ENCODE measurements at places on chromosomes 16 and 17.

GRCh38 chr17:72882426-72882825 lies 210.1 kb downstream of the SLC39A11 start:
- DNase-seq: no peak

DNA sequence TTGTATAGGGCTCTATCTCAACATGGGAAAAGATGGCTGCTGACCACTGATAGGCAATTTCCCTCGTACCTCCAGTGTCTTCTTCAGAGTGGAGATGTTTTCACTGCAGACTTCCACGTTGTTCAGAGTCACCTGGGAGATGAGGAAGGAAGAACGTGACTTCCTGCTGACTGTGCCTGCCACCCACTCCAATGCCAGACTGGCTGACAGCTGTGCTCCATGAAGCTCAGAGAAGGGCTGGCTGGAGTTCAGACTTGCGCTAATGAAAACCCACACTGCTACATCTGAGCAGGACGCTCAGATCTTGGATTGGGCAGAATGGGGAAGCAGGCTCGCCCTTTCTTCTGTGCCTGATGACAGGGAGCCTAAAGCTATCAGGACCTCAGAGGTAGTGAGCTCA lies 33.1 kb downstream of the COG4 start:
- no peak for DNase-seq

DNA sequence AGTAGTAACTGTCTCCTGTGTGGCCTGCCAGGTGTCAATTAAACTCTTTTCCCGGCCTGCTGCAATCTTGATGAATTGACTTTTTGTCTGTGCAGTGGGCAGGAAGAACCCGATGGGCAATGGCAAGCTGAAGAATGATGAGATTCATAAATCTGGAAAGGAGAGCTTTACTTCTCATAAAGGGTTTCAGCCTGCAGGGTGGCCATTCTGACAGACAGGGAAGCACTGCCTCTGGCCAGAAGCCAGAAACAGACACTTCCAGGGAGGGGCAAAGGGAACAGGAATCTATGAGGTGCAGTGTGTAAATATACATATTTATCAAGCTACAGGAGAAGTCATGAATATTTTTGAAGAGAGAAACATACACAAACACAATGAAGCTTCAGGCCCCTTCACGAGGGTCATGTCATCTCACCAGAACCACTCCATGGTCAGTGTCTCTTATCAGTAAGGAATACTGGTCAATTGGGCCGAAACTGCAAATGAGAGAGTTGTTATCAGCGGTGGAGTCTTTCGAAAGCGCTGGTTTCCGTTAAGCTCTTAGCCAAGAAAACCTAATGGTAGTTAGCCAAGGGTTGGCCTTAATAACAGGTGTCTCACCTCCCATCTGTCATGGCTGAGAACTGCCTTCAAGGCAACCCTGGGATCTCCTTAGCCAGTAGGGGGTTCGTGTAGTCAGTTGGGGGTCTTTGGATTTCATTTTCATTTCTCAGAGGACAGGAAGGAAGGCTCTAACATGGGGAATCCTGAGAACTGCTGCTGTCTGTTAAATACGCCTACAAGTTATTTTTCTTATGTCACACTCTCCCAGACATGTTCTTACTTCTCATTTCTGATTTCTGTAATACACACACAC lies 1.2 kb upstream of the NARF start:
- DNase-seq: no peak

- peak; percentile 35 for DNase-seq
These were observed 46.3 kb downstream of the SNX11 start for GRCh38 chr17:48153691-48154358.

DNA sequence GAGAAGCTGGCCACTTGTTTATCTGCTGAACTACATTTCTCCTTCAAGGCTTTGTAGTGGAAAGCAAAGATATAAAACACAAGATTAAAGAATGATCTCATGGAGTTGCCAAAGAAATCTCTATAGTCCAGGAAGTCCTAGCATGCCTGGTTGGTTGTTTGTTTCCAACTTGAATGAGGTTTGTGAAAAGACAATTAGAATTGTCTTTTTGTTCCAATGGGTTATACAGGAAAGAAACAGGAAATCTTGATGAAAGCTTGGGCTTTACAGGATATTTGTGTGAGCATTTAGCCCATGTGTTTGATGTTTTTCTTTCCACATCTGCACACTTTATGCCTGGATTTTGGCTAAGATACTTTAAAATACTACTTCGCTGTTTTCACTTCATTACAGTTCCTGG lies 273.4 kb downstream of the CEP112 start:
- DNase-seq: no peak

DNA sequence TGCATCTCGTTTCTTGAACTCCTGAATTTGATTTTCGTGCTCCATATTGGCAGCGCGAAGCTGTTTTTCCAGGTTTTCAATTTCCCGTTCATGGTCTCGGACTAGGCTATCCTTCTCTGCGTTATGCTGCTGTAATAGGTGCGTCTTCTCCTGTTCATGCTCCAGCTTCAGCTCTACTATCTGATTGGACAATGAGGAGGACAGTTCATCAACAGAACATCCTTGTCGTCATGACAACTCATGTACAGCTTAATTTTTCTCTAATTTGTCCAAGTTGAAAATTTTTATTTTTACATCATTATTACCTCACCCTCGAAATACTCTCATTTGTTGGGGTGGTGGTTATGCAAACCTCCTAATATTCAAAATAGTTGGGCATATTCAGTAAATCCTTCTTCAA lies 289.8 kb downstream of the CEP112 start:
- no peak for DNase-seq

DNA sequence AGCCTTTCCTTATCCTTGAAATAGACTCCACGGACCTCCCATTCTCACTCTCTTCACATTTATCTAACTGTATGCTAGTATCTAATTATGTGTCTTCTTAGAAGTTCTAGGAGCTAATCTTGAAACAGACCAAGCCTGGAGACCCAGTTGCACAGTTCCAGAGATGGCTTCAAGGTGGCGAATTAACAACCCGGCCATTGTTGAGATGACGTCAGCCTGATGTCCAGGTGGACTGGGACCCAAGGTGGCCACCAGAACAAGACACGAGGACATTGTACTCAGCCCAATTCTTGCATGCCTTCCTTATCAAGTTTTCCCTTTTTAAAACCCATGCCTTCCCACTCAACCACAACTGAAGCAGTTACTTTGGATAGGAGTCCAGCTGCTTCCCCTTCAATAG lies 29.5 kb upstream of the WWOX start:
- DNase-seq: no peak

DNA sequence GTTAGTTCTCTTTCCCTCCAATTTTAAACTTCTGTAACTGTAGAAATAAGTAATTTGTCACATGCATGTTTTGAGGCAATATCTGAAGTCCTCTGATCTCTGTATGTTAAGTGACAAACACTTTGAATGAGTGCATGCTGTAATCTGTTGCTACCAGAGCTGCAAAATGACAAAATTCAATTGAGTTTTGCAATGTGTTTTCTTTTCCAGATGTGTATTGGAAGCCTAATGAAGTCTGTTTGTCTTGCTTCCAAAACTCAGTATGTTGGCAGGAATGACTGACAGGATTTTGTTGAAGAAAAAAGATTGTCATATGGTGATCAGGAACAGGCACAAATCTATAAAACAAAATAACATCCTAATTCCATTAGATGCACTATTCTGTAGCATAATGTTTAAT lies 561.6 kb upstream of the CDH8 start:
- DNase-seq: no peak

- DNase-seq: no peak
These were observed 49.1 kb upstream of the TANC2 start for GRCh38 chr17:62916684-62917571.

- no peak for DNase-seq
These were observed 1.0 kb upstream of the SLC38A8 start for GRCh38 chr16:84043486-84044117.

DNA sequence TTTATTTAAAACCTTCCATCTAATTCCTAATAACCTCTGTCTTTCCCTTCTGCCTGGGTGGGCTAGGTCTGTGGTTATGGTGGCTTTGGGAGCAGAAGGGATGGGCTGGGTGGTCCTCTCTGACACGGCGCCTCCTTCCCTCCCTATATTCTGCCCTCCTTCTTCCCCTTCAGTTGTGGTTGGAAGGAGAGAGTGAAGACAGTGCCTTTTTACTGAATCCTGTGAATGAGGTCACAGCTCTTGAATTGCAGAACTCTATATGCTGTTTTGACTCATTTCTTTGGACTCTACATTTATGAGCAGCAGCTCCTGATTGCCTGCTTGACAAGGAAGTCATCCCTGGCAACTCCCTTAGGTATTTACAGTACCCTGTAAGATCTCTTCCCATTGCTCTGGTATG lies 256.0 kb upstream of the ELAC2 start:
- DNase-seq: no peak

- DNase-seq: no peak
These were observed 2.1 kb downstream of the CCL4L2 start for GRCh38 chr17:36212966-36213365.

- DNase-seq: peak; percentile 71
These were observed at the start of gene MVP for GRCh38 chr16:29820271-29820701. TSS of gene MVP (plus strand) at chr16:29820462. CDS start at chr16:29830550, 10,088 bp downstream.

DNA sequence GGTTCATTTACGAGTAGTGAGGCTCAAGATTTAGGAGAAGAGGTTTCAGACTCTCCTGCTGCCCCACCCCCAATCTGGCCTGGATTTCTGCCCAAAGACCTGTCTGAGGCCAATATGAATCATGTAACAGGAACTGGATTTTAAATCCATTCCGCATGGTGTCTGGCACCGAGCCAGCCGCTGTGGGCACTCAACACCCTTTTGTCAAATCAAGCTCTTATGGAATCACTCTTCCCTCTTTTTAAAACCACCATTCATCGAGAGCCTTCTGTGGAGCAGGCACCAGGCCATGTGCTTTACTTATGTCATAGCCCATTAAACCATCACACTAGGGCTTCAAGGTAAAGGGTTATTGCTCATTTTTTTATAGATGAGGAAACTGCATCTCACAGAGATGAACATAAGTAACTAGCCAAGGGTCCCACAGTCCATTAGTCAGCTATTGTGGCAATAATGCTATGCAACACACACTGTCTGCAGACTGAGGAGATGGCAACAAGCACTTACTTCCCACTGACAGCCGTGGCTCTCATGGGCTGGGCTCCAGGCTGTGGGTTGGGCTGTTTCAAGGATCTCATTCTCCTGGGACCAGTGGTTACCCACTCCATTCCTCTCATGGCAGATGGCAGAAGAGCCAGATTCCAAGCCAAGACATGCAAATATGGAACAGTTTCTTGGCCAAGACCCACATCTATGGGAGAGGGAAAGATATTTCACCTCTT lies 93.6 kb downstream of the WSCD1 start:
- DNase-seq: no peak

DNA sequence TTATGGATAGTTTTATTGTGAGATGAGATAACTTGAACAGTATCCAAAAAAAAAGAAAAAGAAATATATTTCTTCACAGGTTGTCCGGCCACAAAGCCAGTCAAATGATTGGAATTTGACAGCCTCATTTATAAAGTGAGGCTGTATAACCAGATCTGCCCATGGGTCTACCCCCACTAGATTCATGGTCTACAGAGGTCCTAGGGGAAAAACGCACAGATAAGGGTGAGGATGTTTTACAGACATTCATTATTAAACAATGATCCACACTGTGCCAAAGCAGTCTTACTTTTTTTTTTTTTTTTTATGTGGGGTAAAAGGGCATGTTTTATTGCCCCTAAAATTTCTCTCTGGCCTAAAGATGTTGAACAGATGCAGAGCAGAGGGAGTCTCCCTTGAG lies 1503.0 kb upstream of the CDH8 start:
- DNase-seq: no peak

DNA sequence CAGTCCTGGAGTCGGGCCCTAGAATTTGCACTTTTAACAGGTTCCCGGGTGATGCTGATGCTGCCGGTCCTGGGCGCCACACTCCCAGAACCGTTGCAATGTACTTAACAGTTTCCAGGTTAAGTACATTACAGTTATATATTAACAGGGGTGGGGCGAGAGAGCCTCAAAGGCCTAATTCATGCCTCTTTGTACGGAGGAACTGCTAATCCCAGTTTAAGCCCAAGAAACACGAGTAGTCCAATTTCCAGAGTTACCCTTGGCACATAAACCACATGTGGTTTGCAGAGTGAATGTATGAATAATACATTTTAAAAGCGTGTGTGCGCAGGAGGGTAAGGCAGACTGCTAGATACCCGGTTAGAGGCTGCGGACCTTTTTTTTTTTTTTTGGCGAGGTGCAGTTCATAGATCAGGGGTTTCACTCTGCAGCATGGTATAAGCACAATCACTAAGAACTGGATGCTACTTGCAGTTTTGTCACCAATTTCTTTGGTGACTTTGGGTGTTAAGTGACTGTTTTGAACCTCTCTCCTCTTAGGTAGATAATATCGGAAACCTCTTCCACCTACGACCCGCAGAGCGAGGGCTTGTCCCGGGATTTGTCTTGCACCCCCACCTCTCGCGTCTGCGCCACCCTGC lies 713 bp downstream of the COX11 start:
- DNase-seq: peak; percentile 47

GRCh38 chr17:62064029-62064790 lies 868 bp downstream of the MED13 start:
- no peak for DNase-seq

- DNase-seq: no peak
These were observed 90.1 kb downstream of the DNAH17 start for GRCh38 chr17:78486946-78487680.

DNA sequence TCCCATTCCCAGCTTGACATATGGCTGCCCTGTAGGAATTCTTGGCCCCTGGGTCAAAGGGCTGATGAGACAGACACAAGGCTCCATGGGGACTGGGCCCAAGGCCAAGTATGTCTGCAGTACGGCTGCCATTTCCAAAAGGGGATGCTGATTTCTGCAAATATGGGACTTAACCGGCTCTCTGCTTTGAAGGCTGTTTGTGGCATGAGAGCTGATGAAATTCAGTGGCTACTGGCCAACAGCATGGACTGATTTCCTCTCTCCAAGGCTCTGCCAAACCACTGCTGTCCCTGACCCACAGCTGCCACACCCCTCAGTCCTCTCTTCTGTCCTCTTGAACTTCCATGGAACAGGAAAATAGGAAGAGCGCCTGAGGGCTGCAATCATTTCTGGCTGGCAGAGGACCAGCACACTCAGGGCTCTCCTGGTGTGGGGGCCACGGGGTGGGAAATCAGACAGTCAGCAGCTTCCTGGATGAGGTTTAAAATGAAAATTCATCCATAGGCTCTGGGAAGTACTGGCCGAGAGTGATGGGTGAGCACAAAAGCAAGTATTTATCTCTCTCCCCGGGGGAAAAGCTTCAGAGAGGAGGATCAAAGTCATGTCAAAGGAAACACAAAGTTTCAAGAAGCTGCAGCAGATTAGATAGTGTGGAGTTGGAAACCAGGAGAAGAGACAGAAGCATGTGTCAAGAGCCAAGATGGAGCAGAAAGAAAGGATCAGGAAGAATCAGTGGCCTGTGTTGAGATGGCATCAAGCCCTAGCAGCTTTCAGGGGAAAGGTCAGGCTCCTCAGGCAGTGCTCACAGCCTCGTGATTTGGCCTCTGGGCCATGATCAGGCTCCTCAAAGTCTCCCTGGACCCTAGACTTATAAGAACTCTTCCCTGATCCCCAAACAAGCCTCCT lies 64.1 kb upstream of the SREBF1 start:
- no peak for DNase-seq
